ENCODE measurements at places on chromosomes 6 and 20. TPM values are rescaled to one million over a fixed set of nuclear protein-coding genes. Genes with fewer than 3 reads are reported as not detected.

DNA sequence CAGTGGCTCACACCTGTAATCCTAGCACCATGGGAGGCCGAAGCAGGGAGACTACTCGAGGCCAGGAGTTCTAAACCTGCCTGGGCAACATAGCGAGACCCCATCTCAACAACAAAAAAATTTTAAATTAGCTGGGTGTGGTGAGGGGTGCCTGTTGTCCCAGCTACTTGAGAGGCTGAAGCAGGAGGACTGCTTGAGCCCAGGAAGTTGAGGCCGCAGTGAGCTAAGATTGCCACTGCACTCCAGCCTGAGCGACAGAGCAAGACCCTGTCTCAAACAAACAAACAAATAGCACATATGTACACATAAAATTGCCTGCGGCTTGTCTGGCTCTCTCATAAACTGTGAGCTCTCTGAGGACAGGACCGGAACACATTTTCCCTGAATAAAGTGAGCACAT lies 106.3 kb downstream of the BANF2 start:
- no peak for DNase-seq
- no peaks in the 10 kb centered on the region for H3K36me3 ChIP-seq
- H3K4me1 ChIP-seq: no peaks in the 10 kb centered on the region
- H3K4me3 ChIP-seq: no peak overlapping the region
- H3K27ac ChIP-seq: peak overlapping the region; percentile 70

GRCh38 chr20:48463916-48464315 lies 363.9 kb downstream of the PREX1 start:
- DNase-seq: no peak
- H3K4me1 ChIP-seq: peaks cover 8% of the 10 kb centered on the region
- no peaks in the 10 kb centered on the region for H3K27me3 ChIP-seq
- H3K36me3 ChIP-seq: no peaks in the 10 kb centered on the region
- no peak overlapping the region for H3K4me3 ChIP-seq

- H3K27me3 ChIP-seq: no peaks in the 10 kb centered on the region
- no peak overlapping the region for H3K27ac ChIP-seq
- H3K4me1 ChIP-seq: no peaks in the 10 kb centered on the region
These were observed 87.8 kb upstream of the SIRPA start for GRCh38 chr20:1807394-1807793.

GRCh38 chr20:46430921-46431712 lies 24.7 kb upstream of the ELMO2 start:
- H3K27ac ChIP-seq: no peak overlapping the region
- H3K36me3 ChIP-seq: no peaks in the 10 kb centered on the region
- H3K27me3 ChIP-seq: no peaks in the 10 kb centered on the region
- H3K4me1 ChIP-seq: no peaks in the 10 kb centered on the region
- H3K4me3 ChIP-seq: no peak overlapping the region
- DNase-seq: no peak

GRCh38 chr20:4563534-4563933 lies 158.2 kb upstream of the PRND start:
- H3K27ac ChIP-seq: no peak overlapping the region
- H3K36me3 ChIP-seq: no peaks in the 10 kb centered on the region
- no peaks in the 10 kb centered on the region for H3K27me3 ChIP-seq
- no peak overlapping the region for H3K4me3 ChIP-seq
- H3K4me1 ChIP-seq: no peaks in the 10 kb centered on the region
- no peak for DNase-seq

DNA sequence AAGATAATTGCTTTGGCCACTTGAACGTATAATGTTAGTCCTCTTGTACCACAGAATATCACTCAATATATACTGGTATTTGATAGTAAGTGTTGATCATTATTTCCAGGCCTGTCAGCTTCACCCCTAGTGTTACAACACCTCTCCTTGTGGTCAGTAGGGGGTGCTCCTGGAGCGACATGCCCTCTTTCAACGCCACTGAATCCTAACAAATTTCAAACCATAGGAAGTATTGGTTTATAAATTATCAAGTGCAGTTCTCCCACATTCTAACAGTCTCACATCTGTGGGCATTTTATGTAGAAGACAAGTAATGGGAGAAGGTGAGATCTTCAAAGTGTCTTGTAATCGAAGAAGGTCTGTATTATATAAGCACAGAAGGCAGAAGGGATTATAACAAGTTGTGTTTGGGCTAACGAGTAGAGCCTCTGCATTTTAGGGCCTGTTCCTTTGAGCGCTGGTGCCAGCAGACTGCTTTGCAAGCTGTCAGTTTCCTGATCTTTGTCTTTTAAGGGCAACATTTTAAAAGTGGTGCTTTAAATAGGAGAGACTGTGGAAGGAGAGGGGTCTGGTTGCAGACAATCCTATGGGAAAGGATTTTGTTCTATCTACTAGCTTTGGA lies 57.1 kb upstream of the CEP162 start:
- no peak for DNase-seq
- H3K4me3 ChIP-seq: no peak overlapping the region
- no peak overlapping the region for H3K27ac ChIP-seq
- no peaks in the 10 kb centered on the region for H3K36me3 ChIP-seq
- H3K27me3 ChIP-seq: no peaks in the 10 kb centered on the region

DNA sequence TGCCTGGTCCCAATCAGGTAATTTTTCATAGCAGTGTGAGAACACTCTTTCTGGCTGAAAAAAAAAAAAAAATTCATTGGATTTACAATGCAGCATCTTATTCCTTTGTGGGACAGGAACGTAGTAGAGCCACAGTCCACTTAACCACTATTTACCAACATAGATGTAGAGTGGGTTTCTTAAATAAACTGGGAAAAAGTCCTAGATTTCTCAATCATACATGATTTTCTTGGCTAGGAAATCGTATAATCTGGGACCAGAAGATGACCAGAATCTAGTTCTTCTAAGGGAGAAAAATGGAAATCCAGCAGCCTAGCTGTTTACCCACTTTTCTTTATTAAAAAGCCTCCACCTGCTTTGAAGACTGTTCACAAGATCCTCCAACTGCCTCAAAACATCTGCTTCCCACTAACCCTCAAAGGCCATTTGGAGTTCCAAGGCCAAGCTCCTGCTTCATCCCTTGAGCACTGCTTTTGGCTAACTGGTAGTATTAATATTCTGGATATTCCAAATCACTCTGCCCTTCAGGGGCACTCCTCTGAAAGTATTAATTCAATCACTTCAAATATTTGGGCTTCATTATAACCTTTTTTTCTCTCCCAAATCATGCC lies 70.4 kb downstream of the FYN start:
- no peak for DNase-seq
- H3K36me3 ChIP-seq: no peaks in the 10 kb centered on the region
- H3K27me3 ChIP-seq: no peaks in the 10 kb centered on the region

DNA sequence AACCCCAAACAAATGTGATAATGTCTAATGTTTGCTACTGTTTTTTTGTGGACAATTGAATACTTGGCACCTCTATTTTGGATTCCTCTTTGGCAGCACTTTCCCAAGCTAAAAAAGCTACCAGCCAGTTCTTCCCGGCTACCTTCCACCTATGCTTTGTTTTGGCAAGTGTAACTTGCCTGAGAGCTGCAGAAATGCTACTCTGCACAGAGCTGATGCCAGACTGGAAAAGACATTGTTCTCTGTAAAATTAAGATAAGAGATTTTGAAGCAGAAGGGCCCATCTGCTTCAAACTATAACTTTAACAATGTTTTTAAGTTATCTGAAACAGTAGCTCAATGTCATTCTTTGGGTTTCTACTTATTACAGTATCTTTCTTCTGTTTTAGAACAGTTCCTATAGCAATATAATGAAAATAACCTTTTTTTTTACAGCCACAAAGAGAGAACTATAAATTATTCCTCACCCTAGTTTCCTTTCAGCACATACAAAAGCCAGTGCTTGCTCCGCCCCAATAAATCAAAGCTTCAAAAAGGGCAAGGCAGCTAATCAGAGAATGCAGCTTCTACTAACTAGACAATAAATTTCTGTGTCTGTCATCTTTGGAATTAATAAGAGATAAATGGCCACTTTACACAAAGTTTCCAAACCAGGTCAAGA lies 183.1 kb downstream of the UBE3D start:
- no peaks in the 10 kb centered on the region for H3K4me1 ChIP-seq
- no peak overlapping the region for H3K4me3 ChIP-seq
- no peaks in the 10 kb centered on the region for H3K36me3 ChIP-seq
- no peaks in the 10 kb centered on the region for H3K27me3 ChIP-seq
- no peak overlapping the region for H3K27ac ChIP-seq
- DNase-seq: no peak

DNA sequence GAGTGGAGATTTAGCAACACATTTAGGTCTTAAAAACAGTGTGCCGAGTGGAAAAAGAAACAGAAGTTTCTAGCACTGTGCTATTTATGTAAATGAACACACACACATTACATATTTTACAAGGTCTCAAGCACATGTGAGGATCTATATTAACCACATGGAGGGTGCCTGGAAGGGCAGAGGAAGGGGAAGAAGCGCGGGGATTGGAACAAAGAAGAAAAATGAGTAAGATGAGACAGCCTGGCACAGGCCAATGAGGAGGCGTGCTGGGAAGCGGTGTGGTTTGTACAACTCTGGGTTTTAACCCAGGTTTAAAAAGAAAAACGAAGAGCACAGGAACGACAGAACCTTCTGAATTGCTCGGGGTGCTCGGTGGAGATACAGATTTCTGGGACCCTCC lies 5.7 kb downstream of the KCNG1 start:
- no peak for DNase-seq
- no peaks in the 10 kb centered on the region for H3K4me1 ChIP-seq
- H3K27me3 ChIP-seq: no peaks in the 10 kb centered on the region
- H3K36me3 ChIP-seq: no peaks in the 10 kb centered on the region

GRCh38 chr20:19275630-19276071 lies 63.2 kb downstream of the SLC24A3 start:
- no peaks in the 10 kb centered on the region for H3K27me3 ChIP-seq
- H3K27ac ChIP-seq: no peak overlapping the region
- no peaks in the 10 kb centered on the region for H3K36me3 ChIP-seq

GRCh38 chr6:168016721-168017525 lies 19.5 kb downstream of the KIF25 start:
- no peaks in the 10 kb centered on the region for H3K36me3 ChIP-seq
- H3K27me3 ChIP-seq: no peaks in the 10 kb centered on the region
- DNase-seq: no peak
- H3K27ac ChIP-seq: no peak overlapping the region
- no peaks in the 10 kb centered on the region for H3K4me1 ChIP-seq

DNA sequence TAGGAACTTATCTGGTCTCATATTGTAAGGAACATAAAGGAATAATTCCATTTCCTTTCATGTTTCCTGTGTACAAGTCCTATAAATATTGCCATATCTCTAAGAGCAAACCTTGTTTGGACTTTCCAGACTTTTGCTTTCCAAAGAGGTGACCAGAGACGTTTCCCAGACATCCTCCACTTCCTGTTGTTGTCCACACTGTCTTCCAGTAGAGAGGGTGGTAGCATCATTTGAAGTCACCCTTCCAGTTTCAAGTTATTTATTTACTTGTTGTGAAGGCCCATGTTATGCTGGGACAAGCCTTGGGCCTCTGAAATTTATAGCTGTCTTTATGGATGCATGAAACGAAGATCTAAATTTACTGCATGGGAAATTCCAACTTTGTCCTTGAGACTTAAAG lies 10.6 kb upstream of the TGM3 start:
- H3K36me3 ChIP-seq: no peaks in the 10 kb centered on the region
- no peak overlapping the region for H3K4me3 ChIP-seq
- no peak for DNase-seq
- no peaks in the 10 kb centered on the region for H3K4me1 ChIP-seq
- no peaks in the 10 kb centered on the region for H3K27me3 ChIP-seq
- no peak overlapping the region for H3K27ac ChIP-seq

DNA sequence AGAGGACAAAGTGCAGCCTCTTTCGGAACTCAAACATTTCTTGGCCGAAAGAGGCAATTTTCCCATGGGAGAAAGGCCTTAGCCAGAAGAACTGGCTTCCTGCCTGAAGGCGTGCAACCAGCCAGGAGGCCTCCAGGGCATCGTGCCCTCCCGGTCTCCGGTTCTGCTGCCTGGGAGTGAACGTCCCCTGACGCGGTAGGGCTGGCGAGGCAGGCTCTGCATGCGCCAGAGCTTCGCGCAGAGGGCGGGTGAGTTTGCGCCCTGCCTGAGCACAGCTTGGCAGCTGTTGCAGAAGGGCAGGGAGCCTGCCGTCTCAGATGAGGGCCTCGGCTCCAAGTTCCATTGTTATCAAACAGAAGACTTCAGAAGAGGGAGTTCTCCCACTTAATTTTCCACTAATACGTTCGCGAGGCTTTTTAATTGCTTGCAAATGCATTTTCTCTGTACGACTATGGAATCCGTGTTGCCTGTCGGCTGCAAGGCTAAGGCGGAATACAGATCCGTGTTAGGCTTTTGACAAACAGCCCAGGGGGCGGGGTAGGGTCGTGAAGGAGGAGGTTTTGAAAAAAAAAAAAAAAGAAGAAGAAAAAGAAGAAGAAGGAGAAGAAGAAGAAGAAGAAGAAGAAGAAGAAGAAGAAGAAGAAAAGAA lies 5.5 kb upstream of the TFAP2D start:
- no peaks in the 10 kb centered on the region for H3K4me1 ChIP-seq
- H3K36me3 ChIP-seq: no peaks in the 10 kb centered on the region
- DNase-seq: no peak
- no peak overlapping the region for H3K4me3 ChIP-seq
- H3K27me3 ChIP-seq: no peaks in the 10 kb centered on the region

DNA sequence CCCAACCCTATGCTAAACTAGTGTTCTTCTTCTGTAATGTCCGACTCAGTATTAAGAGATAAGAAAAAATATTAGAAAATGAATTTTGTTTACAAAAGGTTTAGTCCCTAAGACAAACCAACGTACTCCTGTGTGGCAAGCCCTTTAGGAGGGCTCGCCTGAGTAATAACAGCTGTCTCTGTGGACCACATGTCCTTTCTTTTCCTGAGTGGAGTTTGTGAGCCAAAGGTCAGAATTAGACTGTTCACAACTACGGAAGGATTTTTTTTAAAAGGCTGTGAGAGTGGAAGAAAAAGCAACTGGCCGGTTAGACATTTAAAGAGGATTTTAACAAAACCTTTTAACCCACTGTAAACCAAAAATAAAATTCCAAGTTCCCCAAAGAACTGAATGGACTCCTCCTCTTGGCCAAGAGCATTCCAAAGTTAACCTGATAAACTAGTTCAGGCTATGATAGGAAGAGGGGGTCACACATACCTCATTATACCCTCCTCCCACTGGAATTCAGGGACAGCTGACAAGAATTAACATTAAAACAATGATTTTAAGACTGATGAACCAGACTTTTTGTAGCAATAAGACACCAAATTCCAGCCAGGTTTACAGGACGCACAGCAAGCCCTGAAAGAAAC lies 43.5 kb downstream of the FAM184A start:
- no peaks in the 10 kb centered on the region for H3K4me1 ChIP-seq
- H3K4me3 ChIP-seq: no peak overlapping the region
- no peaks in the 10 kb centered on the region for H3K36me3 ChIP-seq
- no peak for DNase-seq
- H3K27me3 ChIP-seq: no peaks in the 10 kb centered on the region

IL20RA gene
- 0.12 TPM for total RNA-seq

MEP1A gene
- not detected for total RNA-seq

LY6G6C gene
- total RNA-seq: not detected

BIRC7 gene
- not detected for total RNA-seq

HLA-DRA gene
- 57.5 TPM for total RNA-seq

SLC17A9 gene
- 1.8 TPM for total RNA-seq

SLC22A3 gene
- 0.35 TPM for total RNA-seq

SLC4A11 gene
- 0.16 TPM for total RNA-seq

CNR1 gene
- 1.3 TPM for total RNA-seq

All from right atrium auricular region (tissue), 2 donors.